ENCODE measurements at places on chromosomes 3 and 15.
A peak's percentile ranks its signal among the peaks of the same experiment; 100 is the strongest.

- no peak for DNase-seq
Measured at GRCh38 chr3:5191555-5192304, 4.2 kb downstream of the EDEM1 start.

DNA sequence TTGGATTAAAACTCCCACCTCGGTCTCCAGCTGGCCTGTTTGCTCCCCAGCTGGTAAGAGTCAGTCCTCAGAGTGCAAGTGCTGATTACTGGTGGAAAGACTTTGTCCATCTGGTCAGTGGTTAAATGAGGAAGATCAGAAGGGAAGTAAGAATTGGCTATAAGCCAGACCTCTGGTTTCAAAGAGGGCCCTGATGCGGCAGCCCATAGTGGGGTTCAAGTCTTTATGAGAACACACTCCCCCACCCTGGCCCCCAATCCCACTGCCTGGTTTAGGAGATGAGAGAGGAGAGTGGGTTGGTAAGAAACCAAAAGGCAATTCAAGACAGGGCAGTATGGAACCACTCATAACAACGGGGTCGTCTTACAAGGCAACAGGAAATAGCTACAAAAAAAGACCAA is 65.0 kb downstream of the FRMD4B start:
- no peak for DNase-seq

GRCh38 chr3:63967675-63968611 is 55.4 kb downstream of the PSMD6 start:
- peak; percentile 66 for DNase-seq

DNA sequence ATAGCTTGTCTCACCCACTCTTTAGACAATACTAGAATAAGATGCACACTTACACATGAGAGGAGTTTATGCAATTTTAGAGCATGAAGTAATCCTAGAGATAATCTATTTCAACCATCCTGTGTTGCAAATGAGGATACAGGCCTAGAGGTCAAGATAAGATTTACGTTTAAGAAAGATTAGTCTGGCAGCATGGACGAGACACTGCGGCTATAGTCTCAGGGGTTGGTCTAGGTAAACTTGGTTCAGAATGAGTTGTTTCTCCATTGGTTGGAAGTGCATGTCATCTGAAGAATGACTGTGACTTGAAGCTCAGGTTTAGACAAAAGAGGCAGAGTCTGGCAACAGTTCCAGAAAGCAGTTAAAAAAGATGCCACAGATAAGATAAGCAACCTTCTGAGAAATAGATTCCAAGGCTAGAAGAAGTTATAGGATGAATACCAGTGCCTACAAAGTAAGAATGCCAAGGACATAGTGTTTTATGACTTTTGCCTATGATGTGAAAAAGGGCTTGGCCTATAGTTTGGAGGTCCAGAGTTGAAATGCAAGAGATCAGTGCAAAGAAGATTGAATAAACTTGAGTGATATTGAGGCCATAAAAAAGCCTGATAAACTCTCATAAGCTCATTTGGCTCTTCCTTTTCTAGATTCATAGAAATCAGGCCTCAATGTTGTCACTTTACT is 631.0 kb downstream of the SQOR start:
- no peak for DNase-seq
